ENCODE measurements at places on chromosomes 3 and 15. TPM values are rescaled to one million over a fixed set of nuclear protein-coding genes. Genes with fewer than 3 reads are reported as not detected.

The CCR4 gene
- not detected for total RNA-seq

The CPOX gene
- 27.6 TPM for total RNA-seq

The CCR1 gene
- total RNA-seq = 0.29 TPM

The ITIH1 gene
- not detected for total RNA-seq

The GHSR gene
- total RNA-seq = not detected

The ZWILCH gene
- 26.5 TPM for total RNA-seq

The ZMYND10 gene
- 1.7 TPM for total RNA-seq

The SETD2 gene
- 10.7 TPM for total RNA-seq

The WDR5B gene
- 3.9 TPM for total RNA-seq

The NR1I2 gene
- not detected for total RNA-seq

The ZNF501 gene
- total RNA-seq = 3.5 TPM

The CLK3 gene
- total RNA-seq = 121 TPM
